ENCODE measurements at places on chromosomes 3 and 15.

- DNase-seq: no peak
Observed at GRCh38 chr3:22966349-22966748, 236.8 kb upstream of the UBE2E2 start.

- DNase-seq: no peak
Observed at GRCh38 chr15:64836023-64836536, 5.6 kb upstream of the PLEKHO2 start.

- DNase-seq: no peak
Observed at GRCh38 chr15:74789171-74789631, 7.3 kb downstream of the CSK start.

GRCh38 chr3:61299343-61300005 is 48.2 kb upstream of the FHIT start:
- DNase-seq: no peak

- peak; percentile 46 for DNase-seq
Observed at GRCh38 chr3:190252080-190252479, 70.2 kb downstream of the CLDN1 start.

DNA sequence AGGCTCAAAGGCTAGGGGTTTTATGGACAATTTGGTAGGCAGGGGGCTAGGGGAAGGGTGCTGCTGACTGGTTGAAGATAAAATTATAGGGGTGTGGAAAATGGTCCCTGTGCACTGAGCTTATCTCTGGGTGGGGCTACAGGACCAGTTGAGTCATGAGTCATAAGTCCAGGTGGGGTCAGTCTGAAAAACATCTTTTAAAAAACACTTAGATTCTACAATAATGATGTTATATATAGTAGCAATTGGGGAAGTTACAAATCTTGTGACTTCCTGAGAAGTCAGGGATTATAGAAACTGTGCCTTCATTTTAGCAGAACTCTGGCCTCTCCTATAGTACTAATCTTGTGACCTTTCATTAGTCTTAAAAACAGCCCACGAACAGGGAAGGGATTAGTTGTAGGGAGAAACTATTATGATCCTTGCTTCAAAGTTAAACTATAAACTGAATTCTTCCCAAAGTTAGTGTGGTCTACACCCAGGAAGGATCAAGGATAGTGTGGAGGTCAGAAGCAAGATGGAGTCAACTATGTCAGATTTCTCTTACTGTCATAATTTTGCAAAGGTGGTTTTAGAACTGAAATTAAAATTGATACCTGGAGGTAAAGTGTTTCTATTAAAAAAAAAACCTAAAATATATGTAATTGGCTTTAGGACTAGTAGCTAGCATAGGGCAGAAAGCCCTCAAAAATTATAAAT is 130.1 kb downstream of the P2RY1 start:
- DNase-seq: no peak

DNA sequence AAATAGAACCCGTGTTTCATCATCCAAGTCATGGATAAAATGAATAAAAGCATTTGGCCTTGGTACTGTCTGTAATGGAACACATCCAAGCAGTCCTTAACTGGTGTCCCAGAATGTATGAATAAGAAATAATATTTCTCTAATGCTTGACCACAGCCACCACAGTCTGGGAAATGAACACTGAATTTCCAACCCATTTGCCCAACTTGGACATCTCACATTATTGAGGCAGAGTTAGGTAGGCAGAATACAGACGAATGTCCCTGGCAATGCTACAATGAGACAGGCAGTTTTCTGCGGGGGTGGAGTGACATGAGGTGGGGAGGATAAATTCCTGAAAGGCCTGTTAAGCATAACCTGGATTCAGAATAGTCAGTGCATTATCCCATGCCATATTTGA is 245.7 kb downstream of the ZIC1 start:
- no peak for DNase-seq

All from NB4 (cell line).